IPS-NIHi11 (cell line): ENCODE measurements at places on chromosomes 5 and 9.

- DNase-seq: peak; percentile 68
Observed at GRCh38 chr9:136485049-136486045, 2.5 kb upstream of the SEC16A start.

DNA sequence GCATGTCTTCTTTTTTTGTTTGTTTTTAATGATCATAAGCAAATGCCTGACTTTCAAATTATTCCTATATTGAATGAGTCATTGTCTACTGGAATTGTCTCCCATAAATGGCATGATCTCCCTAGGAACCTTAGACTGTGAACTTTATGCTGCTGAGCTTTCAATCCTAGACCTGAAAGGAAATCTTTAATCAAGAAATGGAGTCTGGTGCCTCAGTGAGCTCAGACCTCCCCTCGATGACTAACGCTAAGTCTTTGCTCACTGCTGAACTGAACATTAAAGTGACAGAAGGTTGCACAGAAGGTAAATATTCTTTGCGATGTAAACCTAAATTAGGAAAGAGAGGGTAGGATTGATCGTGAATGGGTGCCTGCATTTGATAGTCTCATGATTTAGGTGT is 745.2 kb upstream of the WWC1 start:
- DNase-seq: no peak

GRCh38 chr9:7542693-7543092 is 256.9 kb downstream of the DMAC1 start:
- DNase-seq: peak; percentile 10

DNA sequence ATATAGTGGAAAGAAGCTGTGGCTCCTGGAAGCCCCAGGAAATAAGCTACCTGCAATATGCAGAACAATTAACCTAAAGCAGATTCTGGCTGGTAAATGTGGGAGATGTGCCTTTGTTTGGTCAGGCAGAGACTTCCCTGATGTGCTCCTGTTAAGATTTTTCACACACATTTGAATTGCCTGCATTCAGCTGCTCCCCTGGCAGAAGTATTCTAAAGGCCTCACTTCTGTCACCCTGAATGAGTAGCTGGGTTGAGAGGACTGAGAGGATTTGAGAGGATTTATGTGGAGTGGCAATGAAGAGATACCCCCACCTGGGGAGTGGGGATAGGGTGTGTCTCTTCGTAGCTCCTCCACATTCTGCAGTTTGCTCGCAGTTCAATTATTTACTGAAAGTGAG is 130.5 kb downstream of the ST8SIA4 start:
- no peak for DNase-seq

DNA sequence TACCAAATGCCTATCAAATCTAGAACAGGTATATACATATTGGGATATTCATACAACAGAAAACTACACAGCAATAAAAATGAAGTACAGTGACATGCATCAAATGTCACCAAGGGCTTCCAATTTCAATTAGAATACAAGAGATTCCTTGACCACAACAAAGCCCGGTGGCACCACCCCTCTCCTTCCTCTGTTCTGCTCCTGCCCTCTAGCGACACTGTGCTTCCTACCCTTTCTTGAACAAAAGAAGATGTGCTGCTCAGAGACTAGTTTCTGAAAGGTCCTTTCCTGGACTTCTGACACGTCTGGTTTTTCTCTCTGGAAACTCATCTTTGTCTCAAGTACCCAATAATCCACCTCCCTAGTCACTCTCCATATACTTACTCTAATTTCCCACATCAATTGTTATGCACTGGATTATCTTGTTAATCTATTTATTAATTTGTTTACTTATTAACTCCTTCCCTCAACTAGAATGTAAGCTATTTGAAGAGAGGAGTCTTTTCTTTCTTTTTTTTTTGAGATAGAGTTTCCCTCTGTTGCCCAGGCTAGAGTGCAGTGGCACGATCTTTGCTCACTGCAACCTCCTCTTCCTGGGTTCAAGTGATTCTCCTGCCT is 70.4 kb upstream of the CTSV start:
- DNase-seq: peak; percentile 59

- DNase-seq: no peak
Observed at GRCh38 chr5:73417303-73418034, 31.1 kb downstream of the FOXD1 start.
